Cerebellum (tissue), 4 donors: ENCODE measurements at places on chromosomes 5 and 9.

DNA sequence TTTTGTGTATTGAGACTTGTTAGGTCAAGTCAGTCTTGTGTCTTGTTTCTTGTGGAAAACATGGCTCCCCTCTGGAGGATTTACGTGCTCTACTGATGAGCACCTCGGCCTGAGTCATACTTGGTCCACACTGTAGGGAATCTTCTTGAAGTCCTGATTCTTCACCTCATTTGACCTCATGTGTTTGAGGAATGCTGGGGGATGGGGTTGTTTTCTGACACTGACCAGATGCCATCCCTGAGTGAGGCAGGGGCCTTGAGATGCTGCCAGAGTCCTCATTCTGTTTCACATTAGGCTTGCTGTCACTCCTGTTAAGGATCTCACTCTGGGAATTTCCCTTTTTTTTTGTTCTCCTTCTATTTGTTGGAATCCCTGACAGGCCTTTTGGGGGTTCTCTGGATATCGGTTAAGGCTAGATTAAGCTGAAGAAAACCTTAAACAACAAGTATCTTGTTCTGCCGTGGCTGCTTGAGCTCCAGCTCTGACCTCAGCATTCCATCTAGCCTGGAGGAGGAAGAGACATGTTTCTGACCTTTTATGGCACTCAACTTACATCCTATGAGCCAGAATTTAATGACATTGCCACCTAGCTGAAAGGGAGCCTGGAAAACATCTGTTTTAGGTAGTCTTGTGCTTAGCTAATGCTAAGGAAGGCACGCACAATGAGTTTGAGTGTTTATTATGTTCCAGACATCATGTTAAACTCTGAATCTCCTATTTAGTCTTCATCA, 20.6 kb downstream of the TCOF1 start:
- no peak for DNase-seq

GRCh38 chr9:78507037-78507436, 210.1 kb downstream of the PSAT1 start:
- no peak for DNase-seq

GRCh38 chr5:1761453-1761755, 38.2 kb downstream of the MRPL36 start:
- DNase-seq: no peak

DNA sequence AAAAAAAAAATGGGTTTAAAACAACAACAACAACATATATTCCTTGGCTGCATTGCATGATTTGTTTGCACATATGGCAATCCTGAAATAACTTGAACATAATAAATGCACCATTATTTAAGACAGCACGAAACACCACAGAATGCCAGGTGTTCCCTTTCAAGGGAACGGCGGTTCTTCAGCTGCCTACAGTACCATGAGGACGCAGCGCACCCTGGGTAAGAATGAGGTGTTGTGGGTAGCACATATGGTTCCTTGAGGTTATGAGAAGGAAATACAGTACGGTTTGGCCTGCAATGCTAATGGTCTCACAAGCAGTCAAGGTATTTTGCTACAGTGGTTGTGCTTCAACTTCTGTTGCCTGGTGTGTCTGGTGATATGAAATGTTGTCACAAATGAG, 174.8 kb downstream of the SLC12A2 start:
- no peak for DNase-seq

GRCh38 chr9:130846487-130847305, 11.6 kb downstream of the ABL1 start:
- no peak for DNase-seq

- DNase-seq: no peak
Observed at GRCh38 chr9:119027901-119028699, 341.1 kb downstream of the BRINP1 start.

DNA sequence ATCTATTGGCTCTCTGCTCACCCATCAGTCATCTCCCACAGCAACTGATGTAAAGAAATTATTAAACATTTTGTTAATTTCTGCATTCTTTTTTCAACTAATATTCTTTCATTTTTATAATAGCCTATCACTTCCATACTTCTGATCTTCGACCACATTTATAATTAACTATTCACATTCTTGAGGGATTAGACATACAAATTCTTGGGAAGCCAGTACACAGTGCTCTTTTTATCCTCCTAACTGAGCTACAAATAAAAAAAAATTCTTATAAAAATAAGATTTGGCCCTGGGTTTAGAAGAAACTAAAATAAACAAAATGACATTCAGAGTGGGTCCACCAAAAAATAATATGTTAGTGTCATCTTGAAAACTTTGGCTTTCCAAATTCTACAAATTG, 103.7 kb upstream of the ITGA1 start:
- DNase-seq: no peak

GRCh38 chr5:160175438-160176218, 53.7 kb upstream of the FABP6 start:
- DNase-seq: peak; percentile 88

DNA sequence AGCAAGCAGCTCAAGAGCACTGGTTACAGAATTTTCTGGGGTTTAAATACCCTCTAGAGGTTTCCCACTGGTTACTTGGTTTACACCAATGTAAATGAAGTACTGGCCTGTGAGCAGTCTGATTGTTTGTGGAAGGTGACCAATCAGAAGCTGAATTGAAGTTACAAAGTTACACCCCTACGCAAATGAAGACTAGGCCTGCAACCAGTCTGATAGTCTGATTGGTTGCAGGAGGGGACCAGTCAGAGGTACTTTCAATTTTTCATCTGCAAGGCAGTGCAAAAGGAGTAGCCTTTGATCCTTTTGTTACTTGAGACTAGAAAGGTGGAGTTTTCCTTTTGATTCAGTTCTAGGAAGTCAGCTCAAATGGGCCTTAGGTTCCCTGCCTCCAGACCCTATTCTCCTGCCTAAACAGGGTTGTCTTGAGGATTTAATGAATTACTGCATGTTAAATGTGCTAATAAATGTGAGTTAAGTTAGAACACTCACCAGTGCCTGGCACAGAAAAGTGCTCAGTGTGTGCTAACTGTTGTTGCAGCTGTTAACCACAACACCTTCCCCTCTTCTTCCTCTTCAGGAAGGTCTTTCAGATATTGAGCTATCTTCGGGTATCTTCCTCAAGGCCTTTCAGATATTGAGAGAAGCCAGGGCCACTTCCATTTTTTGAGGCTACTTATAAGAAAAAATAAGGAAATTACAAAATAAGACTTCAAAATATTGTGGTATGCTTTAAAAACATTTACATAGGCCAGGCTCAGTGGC, 32.1 kb upstream of the CLINT1 start:
- DNase-seq: no peak

GRCh38 chr5:116577064-116577788, 2.6 kb upstream of the SEMA6A start:
- DNase-seq: peak; percentile 7

DNA sequence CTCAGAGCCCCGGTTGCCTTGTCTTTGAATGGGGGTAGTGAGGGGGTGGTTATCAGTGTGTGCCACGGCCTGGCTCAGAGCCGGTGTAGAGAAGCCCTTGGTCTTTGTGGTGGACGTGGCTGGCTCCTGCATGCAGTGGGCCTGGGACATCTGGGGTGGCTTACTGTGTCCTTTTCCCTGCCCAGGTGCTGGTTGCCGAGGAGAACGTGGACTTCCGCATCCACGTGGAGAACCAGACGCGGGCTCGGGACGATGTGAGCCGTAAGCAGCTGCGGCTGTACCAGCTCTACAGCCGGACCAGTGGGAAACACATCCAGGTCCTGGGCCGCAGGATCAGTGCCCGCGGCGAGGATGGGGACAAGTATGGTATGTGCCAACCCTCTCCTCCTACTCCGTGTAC, 16.5 kb downstream of the FGF18 start:
- no peak for DNase-seq

GRCh38 chr5:9667906-9668305, 37.8 kb upstream of the TAS2R1 start:
- DNase-seq: no peak

DNA sequence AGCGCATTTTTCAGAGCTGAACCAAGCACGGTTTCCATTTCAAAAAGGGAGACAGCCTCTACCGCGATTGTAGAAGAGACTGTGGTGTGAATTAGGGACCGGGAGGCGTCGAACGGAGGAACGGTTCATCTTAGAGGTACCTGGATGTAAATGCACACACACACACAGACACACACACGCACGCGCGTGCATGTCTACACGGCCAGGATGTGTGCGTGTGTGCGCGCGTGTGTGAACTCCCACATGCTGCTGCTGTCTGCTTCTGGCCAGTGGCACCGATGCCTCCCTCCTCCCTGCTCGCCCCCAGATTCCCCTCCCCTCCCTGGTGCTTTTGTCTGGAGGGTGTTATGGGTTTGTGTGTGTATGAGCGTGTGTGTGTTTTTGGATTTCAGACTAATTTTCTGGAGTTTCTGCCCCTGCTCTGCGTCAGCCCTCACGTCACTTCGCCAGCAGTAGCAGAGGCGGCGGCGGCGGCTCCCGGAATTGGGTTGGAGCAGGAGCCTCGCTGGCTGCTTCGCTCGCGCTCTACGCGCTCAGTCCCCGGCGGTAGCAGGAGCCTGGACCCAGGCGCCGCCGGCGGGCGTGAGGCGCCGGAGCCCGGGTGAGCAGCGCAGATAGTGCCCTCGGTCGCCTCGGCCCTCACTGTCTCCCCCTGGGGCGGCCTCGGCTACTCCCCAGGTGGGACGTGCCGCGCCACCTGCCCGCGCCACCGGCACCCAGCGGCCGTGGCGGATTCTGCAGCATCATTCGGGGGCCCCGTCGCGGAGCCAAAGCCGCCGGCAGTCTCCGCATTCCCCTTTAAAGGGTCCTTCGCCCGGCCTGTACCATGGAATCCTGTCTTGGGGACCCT, at the start of gene NTRK2:
NTRK2 (plus strand) TSS at position 442 of the 850 bp plus-strand sequence. CDS start 1,020 bp downstream, outside the sequence.
- peak; percentile 71 for DNase-seq

GRCh38 chr9:85742597-85742936, 813 bp upstream of the AGTPBP1 start:
- DNase-seq: no peak

DNA sequence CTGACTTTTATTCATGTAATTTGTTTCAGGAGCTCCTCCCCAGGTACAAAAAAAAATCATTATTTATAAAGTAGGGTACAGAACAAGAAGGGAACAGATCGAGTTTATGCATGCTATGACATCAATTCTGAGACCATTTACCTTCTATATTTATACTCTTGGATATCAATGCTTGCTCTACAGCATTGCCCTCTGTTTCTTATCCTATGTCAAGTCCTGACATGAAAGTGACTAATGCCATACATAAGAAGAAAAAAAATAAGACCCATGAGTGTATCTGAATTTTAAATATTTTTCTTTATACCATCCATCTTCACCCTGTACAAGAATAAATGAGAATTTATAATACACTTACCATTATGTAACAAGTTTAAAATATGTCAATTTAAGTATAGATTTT, 2016.3 kb upstream of the CDH9 start:
- DNase-seq: no peak

DNA sequence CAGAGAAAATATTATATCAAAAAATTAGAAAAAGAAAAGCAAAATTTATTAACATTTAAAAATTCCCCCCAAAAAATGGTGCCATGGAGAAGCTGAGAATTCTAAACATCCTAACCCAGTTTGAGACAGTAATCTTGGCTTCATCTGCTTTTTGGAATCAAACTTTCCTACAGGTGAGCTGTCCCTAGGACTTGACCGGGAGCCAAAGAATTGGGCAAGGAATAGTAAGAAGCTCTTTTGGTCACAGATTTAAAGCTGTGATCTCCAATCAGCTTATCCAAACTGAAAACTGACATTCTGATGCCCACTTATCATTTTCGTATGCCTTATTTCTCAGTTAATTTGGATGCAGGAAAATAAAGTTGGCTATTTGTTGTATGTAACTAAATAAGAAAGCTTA, 457.3 kb upstream of the DMAC1 start:
- peak; percentile 49 for DNase-seq

DNA sequence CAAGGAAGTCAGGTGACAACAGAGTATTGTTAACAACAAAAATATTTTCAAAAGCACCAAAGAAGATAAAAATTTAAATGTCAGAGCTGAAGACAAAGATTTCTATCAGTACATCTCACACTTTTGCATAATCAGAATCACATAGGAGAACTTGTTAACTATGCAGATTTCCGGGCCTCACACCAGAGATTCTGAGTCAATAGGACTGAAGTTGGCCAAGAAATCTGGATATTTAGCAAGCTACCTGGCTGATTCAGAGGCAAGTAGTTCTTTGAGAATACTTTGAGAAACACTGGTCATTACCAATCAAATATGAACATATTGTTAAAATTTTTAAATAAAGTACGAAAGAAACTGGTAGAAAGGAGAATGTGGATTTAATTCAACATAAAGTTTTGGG, 80.5 kb upstream of the GLIS3 start:
- no peak for DNase-seq

- DNase-seq: no peak
Observed at GRCh38 chr9:127209220-127209619, 55.4 kb upstream of the GARNL3 start.
